Calu3 (cell line): ENCODE measurements at places on chromosomes 5 and 9. TPM values are rescaled to one million over a fixed set of nuclear protein-coding genes. Genes with fewer than 3 reads are reported as not detected.

GRCh38 chr5:72209147-72210115 is 102.2 kb downstream of the MAP1B start:
- no peak for DNase-seq

CHSY3 gene
- 1.1 and 1.5 TPM in 2 replicates for total RNA-seq

DNA sequence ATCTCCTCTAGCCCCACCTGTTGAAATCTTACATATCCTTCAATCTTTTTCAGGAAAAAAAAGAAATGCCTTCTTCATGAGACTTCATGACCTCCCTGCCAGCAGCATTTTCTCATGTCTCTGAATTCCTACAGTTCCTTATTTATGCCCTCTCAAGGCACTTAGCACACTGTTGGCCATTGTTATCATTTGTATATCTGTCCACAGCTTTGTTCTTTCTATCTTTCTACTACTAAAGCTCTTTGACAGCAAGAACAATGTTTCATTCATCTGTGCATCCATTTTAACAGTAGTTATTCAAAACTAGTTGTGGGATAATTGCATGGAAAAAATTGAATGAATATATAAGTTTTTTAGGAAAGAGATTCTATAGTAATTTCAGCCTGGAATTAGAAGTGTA is 20.9 kb upstream of the GZMA start:
- DNase-seq, result no peak

GRCh38 chr9:80775530-80775929 is 913.8 kb downstream of the TLE1 start:
- no peak for DNase-seq

- DNase-seq, result no peak
These were observed 67.7 kb downstream of the HMHB1 start for GRCh38 chr5:143879646-143880045.

LCP2 gene
- not detected in 2 replicates for total RNA-seq
